ENCODE measurements at places on chromosomes 13 and 19.

DNA sequence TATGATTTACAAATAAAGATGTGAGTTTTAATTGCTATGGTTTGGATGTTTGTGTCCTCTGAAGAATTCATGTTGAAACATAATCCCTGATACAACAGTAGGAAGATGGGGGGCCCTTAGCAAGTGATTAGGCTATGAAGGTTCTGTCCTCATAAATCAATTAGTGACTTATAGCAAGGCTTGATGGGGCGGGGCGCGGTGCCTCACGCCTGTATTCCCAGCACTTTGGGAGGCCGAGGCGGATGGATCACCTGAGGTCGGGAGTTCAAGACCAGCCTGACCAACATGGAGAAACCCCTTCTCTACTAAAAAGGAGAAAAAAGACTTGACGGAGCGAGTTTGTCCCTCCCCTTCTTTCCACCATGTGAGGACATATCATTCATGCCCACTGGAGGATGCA lies 2486.5 kb upstream of the PCDH20 start:
- no peak for DNase-seq

DNA sequence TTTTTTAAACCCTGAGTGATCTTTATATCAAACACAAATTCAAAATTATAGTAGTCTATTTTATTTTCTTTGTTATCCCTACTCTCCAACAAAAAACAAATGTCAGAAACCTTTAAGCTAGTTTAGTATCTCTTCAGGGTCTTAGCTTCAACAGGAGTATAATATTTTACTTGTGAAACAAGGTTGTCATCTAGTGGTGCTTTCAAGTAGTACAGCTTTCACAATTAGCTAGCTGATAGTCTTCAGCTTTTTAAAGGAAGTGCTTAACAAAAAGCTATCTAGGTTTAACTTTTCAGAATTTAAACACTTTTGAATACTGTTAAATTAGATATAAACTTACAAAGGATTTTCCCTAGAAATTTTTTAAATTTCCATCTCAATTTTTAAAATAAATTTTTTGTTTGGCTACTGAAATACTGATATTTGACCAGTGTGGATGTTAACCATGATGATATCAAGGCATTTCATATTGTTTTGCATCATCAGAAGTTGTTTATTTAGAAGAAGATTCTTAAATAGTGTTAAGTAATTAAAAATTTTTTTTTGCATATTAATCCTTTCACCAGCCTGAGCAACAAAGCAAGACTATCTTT lies 34.2 kb downstream of the TDRD3 start:
- DNase-seq, result no peak

GRCh38 chr19:51681286-51681941 lies 11.7 kb upstream of the SPACA6 start:
- DNase-seq, result no peak

DNA sequence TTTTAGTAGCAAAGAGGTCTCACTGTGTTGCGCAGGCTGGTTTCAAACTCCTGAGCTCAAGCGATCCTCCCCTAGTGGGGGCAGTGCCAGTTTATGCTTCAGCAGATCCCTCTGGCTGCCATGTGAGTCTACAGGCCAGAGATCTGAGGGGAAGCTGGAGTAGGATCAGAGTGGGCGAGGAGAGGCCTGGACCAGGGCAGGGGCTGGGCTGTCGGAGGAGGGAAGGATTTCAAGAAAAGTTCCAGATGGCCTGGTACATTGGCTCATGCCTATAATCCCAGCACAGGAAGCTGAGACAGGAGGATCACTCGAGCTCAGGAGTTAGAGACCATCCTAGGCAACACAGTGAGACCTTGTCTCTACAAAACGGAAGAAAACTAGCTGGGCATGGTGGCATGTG lies 9.8 kb downstream of the DHX34 start:
- no peak for DNase-seq

DNA sequence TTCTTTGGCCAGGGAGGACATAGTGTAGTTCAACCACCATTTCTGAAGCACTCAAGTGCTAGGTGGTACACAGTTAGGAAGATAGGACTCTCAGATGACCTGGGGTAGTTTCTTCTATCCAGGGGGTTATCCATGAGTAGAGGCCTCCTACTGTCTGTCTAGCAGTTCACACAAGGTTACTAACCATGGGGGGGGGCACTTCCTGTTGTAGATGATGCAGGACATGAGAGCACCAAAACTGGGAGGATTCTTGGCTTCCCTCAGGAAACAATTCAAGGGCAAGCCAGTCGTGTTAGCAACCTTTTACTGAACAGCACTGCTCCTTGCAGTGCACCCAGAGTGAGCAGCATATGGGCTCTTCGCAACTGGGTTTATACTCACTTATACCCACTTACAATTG lies 8.9 kb upstream of the TPP2 start:
- no peak for DNase-seq

GRCh38 chr19:11031421-11032070 lies 57.7 kb upstream of the LDLR start:
- DNase-seq, result no peak

- no peak for DNase-seq
Observed at GRCh38 chr13:91955546-91956355, 557.3 kb downstream of the GPC5 start.

GRCh38 chr13:48748681-48749080 lies 95.0 kb downstream of the CYSLTR2 start:
- no peak for DNase-seq

- DNase-seq, result no peak
Observed at GRCh38 chr13:26255691-26256277, 1.9 kb downstream of the CDK8 start.

DNA sequence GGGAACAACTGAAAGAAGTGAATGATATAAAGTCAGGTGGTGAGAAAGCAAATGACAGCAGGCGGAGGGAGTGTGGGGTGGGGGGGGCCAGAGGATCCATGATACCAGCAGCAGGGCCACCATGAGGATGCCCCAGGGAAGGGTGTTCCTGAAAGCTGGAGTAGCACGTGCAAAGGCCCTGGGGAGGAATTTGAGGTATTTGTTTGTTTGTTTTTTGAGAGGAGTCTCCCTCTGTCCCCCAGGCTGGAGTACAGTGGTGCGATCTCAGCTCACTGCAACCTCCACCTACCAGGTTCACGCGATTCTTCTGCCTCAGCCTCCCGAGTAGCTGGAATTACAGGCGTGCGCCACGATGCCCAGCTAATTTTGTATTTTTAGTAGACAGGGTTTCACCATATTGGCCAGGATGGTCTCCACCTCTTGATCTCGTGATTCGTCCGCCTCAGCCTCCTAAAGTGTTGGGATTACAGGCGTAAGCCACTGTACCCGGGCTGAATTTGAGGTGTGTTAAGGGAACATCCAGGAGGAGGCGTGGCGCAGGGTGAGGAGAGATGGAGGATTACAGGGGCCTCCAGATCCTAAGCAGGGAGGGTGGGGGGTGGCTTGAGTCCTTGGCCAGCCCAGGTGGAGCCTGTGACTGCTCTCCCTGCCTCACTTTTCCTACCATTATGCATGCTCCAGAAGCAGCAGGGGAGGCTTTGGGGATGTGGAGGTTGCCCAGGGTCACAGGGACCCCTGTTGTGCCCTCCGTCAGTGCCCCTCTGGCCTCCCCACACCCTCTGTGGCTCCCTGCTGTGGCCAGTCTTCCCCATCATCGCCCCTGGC lies 12.4 kb upstream of the JUND start:
- no peak for DNase-seq
